ENCODE measurements at places on chromosomes 3 and 15. TPM values are rescaled to one million over a fixed set of nuclear protein-coding genes. Genes with fewer than 3 reads are reported as not detected.

FAM107A gene
- 0.13 TPM for total RNA-seq

STRIT1 gene
- not detected for total RNA-seq

MESD gene
- 29.1 TPM for total RNA-seq

CPLX3 gene
- not detected for total RNA-seq

PCLAF gene
- total RNA-seq: 74.5 TPM

VEPH1 gene
- 7.7 TPM for total RNA-seq

PATL2 gene
- total RNA-seq: 0.46 TPM

FETUB gene
- total RNA-seq: not detected

SYNM gene
- 1.8 TPM for total RNA-seq

AGTR1 gene
- total RNA-seq: not detected

RASGRP1 gene
- 0.85 TPM for total RNA-seq

CAND2 gene
- total RNA-seq: 10.2 TPM

GRAMD2A gene
- total RNA-seq: 1.3 TPM

AVEN gene
- total RNA-seq: 16.1 TPM

Measured in H9 (cell line).